Activated CD8-positive, alpha-beta memory T cell treated with anti-CD3 and anti-CD28 coated beads, Interleukin-2, amount 10 ng/mL, durations not matched to agents 7 days and 5 days (primary cell): ENCODE measurements at places on chromosomes 2 and 18.

GRCh38 chr2:218555527-218555926 lies 12.6 kb downstream of the USP37 start:
- no peak for DNase-seq
- peaks cover 53% of the 10 kb centered on the region for H3K36me3 ChIP-seq
- peaks cover 12% of the 10 kb centered on the region for H3K4me1 ChIP-seq
- no peak overlapping the region for H3K4me3 ChIP-seq

DNA sequence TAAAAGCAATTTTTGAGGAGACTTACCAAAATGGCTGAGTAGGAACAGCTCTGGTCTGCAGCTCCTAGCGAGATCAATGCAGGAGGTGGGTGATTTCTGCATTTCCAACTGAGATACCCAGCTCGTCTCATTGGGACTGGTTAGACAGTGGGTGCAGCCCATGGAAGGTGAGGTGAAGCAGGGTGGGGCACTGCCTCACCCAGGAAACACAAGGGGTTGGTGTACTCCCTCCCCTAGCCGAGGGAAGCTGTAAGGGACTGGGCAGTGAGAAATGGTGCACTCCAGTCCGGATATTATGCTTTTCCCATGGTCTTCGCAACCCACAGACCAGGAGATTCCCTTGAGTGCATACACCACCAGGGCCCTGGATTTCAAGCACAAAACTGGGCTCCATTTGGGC lies 419.0 kb downstream of the NUP35 start:
- no peak overlapping the region for H3K4me3 ChIP-seq
- no peaks in the 10 kb centered on the region for H3K4me1 ChIP-seq
- H3K36me3 ChIP-seq: no peaks in the 10 kb centered on the region
- H3K27ac ChIP-seq: no peak overlapping the region

- no peaks in the 10 kb centered on the region for H3K4me1 ChIP-seq
- peaks cover 13% of the 10 kb centered on the region for H3K27me3 ChIP-seq
- no peak overlapping the region for H3K4me3 ChIP-seq
- no peak for DNase-seq
These were observed 205.4 kb downstream of the KLHL29 start for GRCh38 chr2:23590241-23590869.

DNA sequence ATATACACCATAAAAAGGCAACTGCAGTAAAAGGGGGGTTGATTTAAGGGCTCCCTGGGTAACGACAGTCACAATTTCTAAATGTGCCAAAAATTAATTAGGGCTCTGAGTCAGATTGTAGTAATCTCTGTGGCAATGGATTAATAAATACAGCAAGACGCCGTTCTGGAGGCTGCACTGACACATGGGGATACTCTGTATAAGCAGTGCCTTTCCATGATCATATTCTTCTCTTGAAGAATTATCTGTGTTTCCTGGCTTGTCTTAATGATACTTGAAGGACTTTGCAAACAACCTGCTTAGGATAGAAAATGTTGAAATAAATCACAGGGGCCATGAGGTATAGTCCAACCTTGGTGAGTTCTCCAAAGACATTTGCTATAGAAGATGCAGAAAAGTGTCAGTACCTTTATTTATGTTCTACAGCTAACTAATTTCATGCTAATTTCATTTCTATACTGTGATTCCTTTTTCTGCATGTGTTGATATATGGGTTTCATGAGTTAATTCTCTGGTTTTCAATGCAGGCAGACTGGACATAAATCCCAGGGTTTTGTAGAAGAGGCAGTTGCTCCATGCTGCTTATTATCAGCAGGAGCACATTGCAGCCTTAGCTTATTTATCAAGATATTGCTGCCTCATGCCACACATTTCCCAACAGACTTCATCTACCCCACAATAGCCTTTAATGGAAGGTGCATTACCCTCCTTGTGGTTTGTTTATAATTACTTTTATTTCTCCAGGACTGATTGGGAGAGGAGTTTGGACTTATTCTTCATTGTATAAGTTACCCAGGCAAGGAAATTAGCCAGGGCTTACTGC lies 54.8 kb downstream of the HNMT start:
- H3K27me3 ChIP-seq: no peaks in the 10 kb centered on the region
- no peak for DNase-seq
- no peak overlapping the region for H3K4me3 ChIP-seq
- H3K4me1 ChIP-seq: no peaks in the 10 kb centered on the region

DNA sequence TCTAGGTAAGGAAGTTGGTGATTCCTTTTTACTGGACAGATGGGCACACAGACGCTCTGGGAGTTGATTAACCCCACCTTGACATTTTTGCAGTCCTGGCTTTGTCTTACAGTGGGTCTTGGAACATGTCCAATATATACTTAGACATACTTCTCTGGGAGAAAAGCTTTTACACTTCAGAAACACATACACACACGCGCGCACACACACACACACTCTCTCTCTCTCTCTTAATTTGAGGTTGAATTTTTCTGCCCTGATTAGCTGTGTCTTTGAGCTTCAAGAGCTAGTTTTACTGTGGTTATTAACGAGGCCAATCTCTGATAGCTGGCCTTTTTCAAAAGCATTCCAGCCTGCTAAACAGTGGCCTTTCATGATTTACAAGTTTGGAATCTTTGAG lies 215.0 kb downstream of the MYCN start:
- no peak overlapping the region for H3K27ac ChIP-seq
- H3K4me3 ChIP-seq: no peak overlapping the region
- no peak for DNase-seq
- no peaks in the 10 kb centered on the region for H3K36me3 ChIP-seq
- no peaks in the 10 kb centered on the region for H3K27me3 ChIP-seq

DNA sequence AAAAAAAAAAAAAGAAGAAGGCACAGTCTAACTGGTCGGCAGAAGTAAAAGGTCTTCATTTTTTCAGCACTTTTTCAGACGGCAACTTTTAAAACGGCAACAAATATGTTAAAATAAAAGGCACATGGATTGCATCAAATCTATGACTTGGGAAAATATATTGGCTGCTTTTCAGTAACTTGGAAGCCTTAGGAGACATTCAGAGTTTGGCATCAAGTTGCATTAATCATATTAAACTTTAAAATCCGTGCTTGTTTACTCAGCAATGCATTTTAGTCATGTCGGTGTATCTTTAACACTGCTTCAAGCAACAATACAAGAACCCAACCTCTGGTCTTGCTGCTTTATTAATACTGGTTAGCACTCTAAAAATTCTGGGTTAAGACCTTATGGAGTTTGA lies 111.1 kb downstream of the MEP1B start:
- peaks cover 4% of the 10 kb centered on the region for H3K27me3 ChIP-seq
- H3K36me3 ChIP-seq: no peaks in the 10 kb centered on the region

GRCh38 chr2:14015113-14015630 lies 617.3 kb upstream of the LRATD1 start:
- no peaks in the 10 kb centered on the region for H3K4me1 ChIP-seq
- no peak for DNase-seq
- H3K27me3 ChIP-seq: no peaks in the 10 kb centered on the region
- H3K36me3 ChIP-seq: no peaks in the 10 kb centered on the region
- H3K27ac ChIP-seq: no peak overlapping the region

DNA sequence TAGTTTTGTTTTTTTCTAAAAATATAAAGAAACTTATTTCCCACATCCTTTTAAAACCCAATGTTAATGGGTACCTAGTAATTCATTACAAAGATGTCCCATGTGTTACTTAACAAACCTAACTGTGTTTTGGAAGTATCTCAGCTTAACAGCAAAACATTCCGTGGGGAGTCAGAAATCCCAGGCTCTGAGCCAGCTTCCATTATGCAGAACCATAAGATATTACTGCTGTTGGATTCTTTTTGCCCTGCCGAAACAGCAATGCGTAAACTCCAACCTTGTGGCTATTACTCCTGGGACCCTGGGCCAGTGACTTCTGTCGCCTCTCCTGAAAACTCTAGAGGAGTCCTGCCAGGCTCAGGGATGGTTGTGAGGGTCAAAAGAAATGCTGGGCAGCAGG lies 174.1 kb downstream of the UXS1 start:
- H3K4me1 ChIP-seq: peaks cover 7% of the 10 kb centered on the region
- no peak for DNase-seq
- H3K27ac ChIP-seq: no peak overlapping the region
- peaks cover 7% of the 10 kb centered on the region for H3K27me3 ChIP-seq
- H3K36me3 ChIP-seq: no peaks in the 10 kb centered on the region
- H3K4me3 ChIP-seq: no peak overlapping the region

GRCh38 chr2:26733413-26733812 lies 30.7 kb upstream of the SLC35F6 start:
- no peaks in the 10 kb centered on the region for H3K4me1 ChIP-seq
- no peaks in the 10 kb centered on the region for H3K36me3 ChIP-seq
- no peak for DNase-seq
- H3K4me3 ChIP-seq: no peak overlapping the region
- no peak overlapping the region for H3K27ac ChIP-seq

GRCh38 chr2:68936427-68936826 lies 16.3 kb downstream of the GKN2 start:
- no peak overlapping the region for H3K27ac ChIP-seq
- H3K36me3 ChIP-seq: no peaks in the 10 kb centered on the region
- H3K4me3 ChIP-seq: no peak overlapping the region
- H3K4me1 ChIP-seq: peaks cover 6% of the 10 kb centered on the region

DNA sequence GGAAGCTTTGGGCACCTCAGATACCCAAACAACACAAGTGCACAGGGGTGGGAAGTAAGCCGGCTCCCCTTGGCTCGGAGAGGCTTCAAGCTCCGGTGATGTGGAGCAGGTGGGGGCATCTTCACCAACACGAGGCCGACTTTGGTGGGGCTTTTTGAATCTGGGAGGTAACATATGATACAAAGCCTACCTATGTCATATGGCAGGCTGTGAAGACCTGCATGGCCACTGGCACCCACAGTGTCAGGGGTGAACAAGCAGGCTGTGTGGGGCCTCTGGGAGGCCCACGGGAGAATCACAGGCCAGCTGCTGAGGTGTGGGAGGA lies 109.0 kb downstream of the EIPR1 start:
- H3K27me3 ChIP-seq: no peaks in the 10 kb centered on the region
- H3K4me1 ChIP-seq: peaks cover 2% of the 10 kb centered on the region
- H3K4me3 ChIP-seq: no peak overlapping the region
- DNase-seq: no peak
- peaks cover 21% of the 10 kb centered on the region for H3K36me3 ChIP-seq
- H3K27ac ChIP-seq: no peak overlapping the region

DNA sequence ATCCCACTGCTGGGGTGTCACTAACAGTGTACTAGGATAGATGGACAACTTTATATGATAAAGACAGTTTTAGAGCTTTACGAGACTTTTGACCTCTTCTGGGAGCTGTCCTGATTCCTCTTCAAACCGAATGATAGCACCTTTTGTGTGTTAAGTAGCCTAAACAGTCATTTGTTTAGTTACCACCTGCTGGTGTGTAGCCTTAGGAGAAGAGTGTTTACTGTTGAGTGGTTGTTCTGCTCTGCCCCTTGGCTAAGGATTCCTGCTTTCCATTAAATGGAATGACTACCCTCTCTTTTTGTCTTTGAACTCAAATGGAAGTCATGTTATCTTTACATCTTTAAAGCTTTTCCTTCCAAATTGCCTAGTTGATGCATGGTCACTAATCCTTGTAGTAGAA lies 28.0 kb upstream of the MGAT5 start:
- no peak overlapping the region for H3K27ac ChIP-seq
- peaks cover 24% of the 10 kb centered on the region for H3K4me1 ChIP-seq
- no peak overlapping the region for H3K4me3 ChIP-seq
- no peak for DNase-seq
- H3K27me3 ChIP-seq: no peaks in the 10 kb centered on the region

- no peaks in the 10 kb centered on the region for H3K36me3 ChIP-seq
- no peaks in the 10 kb centered on the region for H3K4me1 ChIP-seq
- DNase-seq: no peak
- H3K27ac ChIP-seq: no peak overlapping the region
- H3K27me3 ChIP-seq: no peaks in the 10 kb centered on the region
These were observed 443.0 kb upstream of the MMADHC start for GRCh38 chr2:150030436-150031190.

DNA sequence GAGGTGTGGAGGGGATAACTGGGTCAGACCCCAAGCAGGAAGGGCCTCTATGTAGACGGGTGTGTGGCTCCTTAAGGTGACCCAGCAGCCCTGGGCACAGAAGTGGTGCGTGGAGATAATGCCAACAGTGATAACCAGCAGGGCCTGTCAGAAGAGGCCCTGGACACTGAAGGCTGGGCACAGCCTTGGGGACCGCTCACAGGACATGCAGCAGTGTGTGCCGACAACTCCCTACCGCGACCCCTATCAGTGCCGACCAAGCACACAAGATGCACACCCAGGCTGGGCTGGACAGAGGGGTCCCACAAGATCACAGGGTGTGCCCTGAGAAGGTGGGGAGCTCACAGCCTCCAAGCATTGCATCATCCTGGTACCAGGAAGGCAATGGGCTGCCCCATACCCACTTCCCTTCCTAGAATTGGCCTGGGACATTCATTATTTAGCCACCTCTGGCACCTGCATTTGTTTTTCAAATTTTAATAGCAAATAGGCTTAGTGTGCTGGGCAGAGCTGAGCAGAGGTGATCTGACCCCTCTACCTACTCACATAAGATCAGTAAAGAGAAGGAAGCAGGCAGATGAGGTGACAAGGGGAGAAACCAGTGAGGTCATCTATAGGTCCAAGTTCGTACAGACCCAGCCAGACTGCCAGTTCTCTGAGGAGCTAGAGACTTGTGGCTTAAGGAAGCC lies 55.2 kb downstream of the BCL11A start:
- no peaks in the 10 kb centered on the region for H3K36me3 ChIP-seq
- H3K27me3 ChIP-seq: peaks cover 14% of the 10 kb centered on the region
- DNase-seq: no peak
- H3K4me1 ChIP-seq: peaks cover 16% of the 10 kb centered on the region

- H3K36me3 ChIP-seq: no peaks in the 10 kb centered on the region
- no peak overlapping the region for H3K27ac ChIP-seq
- H3K4me3 ChIP-seq: no peak overlapping the region
- H3K4me1 ChIP-seq: no peaks in the 10 kb centered on the region
- DNase-seq: no peak
These were observed 97.4 kb downstream of the AFF3 start for GRCh38 chr2:100045000-100045399.

DNA sequence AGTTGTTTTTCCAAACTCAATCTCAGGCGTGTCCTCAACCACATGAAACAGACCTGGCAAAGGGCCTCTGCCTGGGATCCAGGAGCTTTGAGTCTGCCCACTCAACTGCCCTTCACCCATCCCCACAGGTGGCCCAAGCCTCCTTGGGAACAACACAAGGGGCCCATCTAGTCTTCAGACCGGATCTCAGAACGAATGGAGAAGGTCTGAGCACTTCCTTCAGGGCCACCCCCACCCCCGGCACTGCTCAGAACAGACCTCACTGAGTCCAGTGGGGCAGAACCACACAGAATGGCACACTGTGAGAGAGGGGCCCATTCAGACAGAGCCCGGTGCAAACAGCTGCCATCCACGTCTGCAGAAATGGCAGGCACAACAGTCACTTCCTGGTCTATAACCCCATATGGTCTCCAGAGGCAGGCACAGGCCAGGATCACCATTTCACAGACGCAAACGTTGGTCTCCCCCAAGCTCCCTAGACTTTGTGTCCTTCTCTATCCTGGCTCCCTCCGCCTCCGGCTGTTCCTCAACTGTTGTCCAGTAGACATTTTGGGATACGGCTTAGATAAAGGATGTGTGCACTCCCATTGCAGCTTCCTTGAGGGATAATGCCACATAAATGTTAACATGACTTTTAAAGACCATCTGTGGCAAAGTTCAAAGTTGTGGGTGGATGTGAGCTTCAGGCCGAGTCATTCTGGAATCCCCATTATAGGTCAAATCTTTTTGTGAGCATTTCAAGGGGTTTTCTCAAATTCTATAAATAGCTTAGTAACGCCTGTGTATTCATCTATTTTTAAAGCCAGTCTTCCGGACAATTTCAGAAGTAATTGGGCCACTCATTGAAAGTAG lies 149.7 kb downstream of the SMAD7 start:
- H3K36me3 ChIP-seq: no peaks in the 10 kb centered on the region
- no peaks in the 10 kb centered on the region for H3K27me3 ChIP-seq
- no peak overlapping the region for H3K27ac ChIP-seq
- no peak overlapping the region for H3K4me3 ChIP-seq
